GM20000 (cell line): ENCODE measurements at places on chromosomes 4 and X.

DNA sequence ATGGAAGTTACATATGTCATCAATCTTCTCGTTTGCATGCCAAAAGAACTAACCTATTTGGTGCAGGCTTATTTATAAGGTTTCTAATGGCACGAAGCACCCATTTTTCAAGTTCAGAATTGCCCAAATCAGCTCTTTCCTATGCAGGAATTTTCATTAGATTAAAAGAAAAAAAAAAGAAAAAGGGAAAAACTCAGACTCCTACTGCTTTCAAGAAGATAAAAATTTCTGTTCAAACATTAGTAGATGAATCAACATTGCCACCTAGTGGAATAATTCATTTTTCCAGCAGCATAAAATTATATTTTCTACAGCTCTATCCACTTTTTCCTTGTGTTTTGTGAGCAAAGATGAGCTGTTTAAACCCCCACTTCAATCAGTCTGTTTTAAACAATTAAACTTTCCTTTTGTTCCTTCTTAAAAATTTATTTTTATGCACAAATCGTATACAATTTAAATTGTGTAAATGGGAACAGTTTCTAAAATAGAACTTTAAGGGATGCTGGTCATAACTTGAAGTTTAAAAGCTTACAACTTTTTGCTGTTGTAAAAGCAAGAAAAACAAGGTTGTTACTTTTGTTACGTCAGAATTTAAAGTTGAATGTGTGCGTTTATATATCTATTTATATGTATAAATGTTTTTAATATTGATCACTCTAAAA, 309.9 kb downstream of the ARAP2 start:
- peak; percentile 8 for DNase-seq

GRCh38 chrX:106035064-106035463, 3.5 kb downstream of the SERPINA7 start:
- DNase-seq, result no peak

GRCh38 chrX:46722742-46723568, 36.0 kb downstream of the SLC9A7 start:
- DNase-seq, result no peak

DNA sequence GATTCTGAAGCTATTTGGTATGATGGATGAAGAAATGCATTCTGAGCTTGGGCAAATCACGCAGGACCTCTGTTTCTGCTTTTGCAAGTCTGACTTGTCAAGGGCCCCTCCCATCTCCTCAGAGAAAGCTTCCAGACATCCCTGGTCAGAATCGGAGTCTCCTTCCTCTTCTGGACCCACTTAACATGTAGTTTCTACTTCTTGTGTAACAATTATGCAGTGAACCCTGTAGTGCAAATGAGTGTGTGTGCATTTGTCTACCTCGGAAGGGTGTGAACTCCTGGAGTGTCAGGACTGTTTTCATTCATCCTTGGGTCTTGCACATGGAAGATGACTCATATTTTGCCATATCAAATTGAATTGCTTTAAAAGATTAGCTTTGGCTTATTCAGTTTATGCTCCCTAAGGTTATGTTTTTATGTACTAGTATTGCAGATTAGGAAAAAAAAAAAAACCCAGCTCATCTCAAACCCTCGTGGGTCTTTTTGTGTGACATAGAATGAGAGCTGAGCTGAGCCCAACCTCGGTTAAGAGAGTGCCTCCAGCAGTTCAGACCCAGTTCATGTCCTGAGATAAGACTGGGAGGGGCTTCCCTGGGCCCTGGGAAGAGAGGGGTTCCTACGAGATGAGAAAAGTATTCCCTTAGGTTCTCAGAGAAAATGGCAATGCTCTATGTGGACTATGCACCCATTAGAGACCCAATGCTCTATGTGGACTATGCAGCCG, 61.1 kb upstream of the RPL34 start:
- DNase-seq, result no peak

DNA sequence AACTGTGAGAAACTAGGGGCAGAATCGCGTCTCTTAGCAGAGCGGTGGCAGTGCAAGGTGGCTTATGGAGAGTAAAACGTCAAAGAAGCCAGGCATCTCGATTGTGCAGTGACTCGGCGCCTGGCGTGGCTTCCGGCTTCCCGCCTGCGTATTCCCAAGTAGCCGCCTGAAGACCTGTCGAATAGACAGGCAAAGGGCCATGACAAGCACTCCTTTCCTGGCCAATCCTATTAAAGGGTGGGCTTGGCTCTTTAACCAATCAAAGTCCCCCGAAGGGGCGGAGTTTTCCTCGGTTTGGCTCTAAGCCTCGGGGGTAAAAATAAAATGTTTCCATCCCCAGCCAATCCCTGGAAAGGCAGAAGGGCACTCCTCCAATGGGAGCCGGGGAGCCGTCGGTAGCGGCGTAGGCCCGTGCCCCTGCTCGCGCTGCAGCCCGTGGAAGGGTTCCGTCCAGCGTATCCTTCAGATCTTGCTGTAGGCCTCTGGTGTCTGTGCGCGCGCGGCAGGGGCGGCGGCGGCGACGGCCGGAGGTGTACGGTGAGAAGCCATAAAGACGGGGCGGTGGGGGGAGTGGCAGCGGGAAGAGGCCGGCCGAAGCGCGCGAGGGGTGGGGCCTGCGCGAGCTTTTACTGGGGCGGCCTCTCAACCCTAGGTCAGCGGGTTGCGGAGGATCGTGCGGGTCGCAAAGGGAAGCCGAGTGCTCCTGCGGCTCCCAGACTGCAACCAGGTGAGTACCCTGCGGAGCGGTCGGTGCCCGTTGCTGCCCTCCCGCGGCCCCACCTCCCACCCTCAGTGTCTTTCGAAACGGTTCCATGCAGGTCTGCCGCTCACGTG, at the start of gene KANTR:
Gene KANTR, plus strand, starts transcription at position 395 of the 834 bp plus-strand sequence. CDS start 30,131 bp downstream, outside the sequence.
- peak; percentile 86 for DNase-seq

DNA sequence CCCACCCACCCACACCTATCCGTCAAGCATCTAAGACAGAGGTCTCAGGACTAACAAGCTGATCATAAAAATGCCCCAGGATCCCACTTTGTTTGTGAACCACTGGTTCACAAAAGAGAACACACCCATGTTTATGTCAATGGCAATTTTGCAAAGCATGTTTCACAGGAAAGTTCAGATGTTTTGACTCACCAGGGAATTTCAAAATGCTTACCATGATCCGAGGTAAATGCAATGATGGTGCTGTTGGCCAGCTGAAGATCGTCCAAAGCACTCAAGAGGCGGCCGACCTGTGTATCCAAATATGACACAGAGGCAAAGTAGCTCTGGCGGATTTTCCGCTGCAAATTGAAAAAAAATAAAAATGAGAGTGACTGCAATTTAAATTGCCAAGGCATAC, 15.0 kb downstream of the IDS start:
- DNase-seq, result no peak

DNA sequence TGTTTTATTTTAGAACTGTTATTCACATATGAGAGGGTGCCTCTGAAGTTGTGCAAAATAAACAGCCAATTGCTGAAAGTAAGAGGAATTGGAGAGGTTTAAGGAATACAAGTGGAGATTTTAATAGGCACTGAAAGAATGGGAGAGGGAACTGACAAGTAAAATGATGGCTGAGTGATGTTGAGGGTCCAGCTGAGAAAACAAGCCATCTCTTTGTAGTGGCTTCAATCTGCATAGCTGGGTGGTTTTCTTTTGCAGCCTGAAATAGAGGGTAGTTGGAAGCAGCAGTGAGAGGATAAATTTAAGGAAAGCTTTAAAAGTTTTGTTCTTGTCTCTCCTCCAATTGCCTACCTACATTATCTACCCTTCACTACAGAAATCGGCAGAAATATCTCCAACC, 106.7 kb upstream of the DGKK start:
- no peak for DNase-seq

GRCh38 chrX:126238220-126238619, 72.1 kb upstream of the DCAF12L2 start:
- no peak for DNase-seq

DNA sequence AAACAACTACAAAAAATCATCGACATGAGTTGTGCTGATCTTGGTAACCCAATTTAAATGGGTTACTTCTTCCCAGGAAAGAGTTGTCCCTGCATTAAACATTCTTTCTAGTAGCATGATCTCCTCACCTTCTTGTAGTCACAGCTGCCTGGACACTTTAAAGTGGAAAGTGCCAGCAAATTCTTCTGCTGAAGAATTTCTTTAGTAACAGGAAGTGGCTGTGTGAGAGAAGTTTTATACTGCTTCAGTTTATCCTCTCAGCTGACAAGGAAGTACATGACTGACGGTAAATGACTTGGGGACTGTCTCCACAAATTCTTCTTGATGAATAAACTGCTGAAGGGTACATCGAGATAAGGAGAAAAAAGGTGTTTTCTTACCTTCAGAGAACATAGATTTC, 18.2 kb upstream of the TNIP3 start:
- no peak for DNase-seq

- no peak for DNase-seq
Observed at GRCh38 chr4:147286846-147287587, 193.9 kb upstream of the EDNRA start.

GRCh38 chr4:147576084-147576483, 41.1 kb upstream of the TMEM184C start:
- DNase-seq, result no peak

- no peak for DNase-seq
Observed at GRCh38 chr4:185282968-185283367, 73.6 kb downstream of the SNX25 start.

GRCh38 chr4:76657443-76657842, 222.4 kb downstream of the SHROOM3 start:
- DNase-seq, result no peak

GRCh38 chr4:41763729-41764128, 15.2 kb upstream of the PHOX2B start:
- DNase-seq, result no peak

DNA sequence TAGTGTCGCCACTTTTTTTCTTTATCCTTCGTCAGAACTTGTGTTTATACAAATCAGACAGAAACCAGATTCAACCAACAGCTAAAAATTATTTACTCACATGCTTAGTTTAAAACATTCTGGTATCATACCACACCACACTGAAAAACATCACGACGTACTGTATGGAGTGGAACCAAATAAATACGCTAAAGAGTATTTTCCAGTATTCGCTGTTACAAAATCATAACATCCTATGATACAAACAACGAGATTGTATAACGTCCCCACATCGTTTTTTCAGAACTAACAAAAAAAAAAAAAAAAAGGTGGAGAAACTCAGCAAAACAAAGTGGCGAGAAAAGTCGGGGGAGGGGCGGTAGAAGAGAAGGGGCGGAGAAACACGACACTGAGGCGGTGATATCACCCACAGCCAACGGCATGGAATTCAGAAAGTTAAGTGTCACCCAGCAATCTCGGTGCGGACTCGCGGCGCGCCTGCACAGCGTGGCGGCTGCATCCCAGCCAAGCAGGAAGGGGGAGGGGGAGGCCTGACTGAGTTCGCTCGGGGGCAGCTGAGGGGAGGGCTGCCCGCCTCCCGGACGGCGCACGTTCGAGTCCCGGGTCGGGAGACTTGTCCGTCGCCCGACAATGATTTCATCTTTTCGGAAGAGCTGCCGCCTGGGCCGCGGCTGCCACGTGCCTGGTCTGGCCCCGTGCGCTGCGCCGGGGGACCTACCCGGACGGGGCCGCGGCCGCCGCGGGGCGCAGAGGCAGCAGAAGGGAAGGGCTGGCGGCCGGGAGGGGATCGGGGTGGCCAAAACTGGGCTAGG, 920 bp downstream of the SETD7 start:
- DNase-seq, result peak; percentile 67

DNA sequence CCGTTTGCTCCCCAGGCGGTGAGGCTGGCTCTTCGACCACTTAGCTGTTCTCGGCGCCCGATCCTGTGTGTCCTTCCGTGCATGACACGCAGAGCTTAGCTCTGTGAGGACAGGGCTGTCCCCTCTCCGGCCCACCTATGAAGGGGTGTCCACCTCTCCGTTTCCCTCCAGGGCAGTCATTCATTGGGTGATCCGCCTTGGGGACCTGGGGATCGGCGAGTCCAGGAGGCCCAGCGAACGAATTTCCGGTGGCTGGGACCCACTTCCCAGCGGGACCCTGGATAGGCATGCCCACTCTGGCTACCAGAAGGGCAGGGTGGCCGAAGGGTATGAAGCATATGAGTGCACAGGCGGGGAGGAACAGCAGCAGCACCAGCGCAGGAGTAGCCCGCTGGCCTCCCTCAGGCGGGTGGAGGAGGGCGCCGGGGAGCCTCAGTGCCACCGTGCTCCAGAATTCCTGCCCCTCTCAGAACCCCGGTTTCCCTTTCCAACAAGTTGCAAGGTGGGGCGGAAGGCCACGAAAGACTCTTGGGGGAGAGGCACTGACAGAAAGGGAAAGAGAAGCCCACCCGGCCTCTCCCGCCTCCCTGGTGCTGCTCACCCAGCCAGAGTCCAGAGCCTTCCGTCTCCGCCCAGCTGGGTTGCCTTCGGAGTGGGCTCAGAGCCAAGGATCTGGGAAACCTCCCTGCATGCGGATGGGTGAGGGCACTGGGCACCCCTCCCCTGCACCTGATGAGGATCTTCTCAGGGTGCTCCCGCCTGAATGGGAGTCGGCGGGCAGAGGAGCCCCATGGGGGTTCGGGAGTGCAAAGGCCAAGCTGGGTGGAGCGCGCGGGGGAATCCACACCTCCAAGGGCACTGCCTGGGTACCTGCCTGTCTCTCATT, 8.6 kb downstream of the HMX1 start:
- no peak for DNase-seq

DNA sequence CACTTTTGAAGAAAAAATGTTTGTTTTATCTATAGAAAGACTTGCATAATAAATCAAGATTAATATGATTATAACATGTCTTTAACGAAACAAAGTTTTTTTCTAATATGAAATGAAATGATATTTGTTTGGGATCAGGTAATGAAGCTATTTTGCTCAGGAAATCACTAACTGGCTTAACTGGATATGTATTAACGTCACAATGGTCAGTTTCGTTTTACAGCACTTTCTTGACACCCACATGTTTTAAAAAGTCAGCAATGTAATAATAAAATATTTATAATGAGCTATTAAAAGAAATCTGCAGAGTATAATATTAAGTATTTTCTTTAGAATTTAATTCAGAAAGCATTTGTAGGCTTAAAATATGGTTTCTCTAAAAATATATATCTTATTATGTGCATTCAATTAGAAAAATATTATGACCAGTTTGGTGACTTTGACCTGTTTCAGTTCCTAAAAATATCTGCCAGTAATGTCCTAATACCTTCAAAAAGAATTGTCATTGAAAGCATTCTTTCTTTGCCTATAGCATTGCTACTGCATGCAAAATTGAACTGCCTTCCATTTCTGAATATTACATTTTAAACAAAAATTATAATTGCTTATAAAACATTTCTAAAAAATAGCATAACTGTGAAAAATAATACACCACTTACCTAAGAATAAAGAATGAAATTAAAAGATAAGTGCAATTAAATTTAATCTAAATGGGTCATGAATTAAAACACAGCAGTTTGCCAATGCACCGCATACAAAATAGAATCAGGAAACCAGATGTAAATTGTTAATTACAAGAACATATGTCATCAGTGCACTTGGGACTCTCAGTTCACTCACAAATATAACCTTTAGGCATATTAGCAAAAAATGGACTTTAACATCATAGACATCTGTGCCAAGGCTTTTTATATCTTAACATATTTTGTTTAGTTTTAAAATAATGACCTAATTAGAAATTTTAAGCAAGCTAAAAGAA, 31.6 kb downstream of the TIGD2 start:
- peak; percentile 19 for DNase-seq

- peak; percentile 31 for DNase-seq
Observed at GRCh38 chr4:53601251-53601764, 10.0 kb upstream of the LNX1 start.

- no peak for DNase-seq
Observed at GRCh38 chrX:38900719-38901118, 99.5 kb downstream of the MID1IP1 start.
